Stimulated activated naive B cell treated with anti-CD40 and anti-IgM and Interleukin-4, amounts not matched to agents 10 μg/mL and 1 μg/mL and 100 μg/mL, for 72 hours (primary cell): ENCODE measurements at places on chromosomes 2 and 18.

- no peak overlapping the region for H3K27ac ChIP-seq
- H3K4me3 ChIP-seq, result no peak overlapping the region
- no peaks in the 10 kb centered on the region for H3K4me1 ChIP-seq
- H3K36me3 ChIP-seq, result no peaks in the 10 kb centered on the region
- H3K27me3 ChIP-seq, result peaks cover 12% of the 10 kb centered on the region
Measured at GRCh38 chr2:129766374-129766993, 213.0 kb upstream of the RAB6C start.

GRCh38 chr2:6111781-6112261 is 419.6 kb downstream of the SOX11 start:
- H3K4me3 ChIP-seq, result no peak overlapping the region
- H3K36me3 ChIP-seq, result no peaks in the 10 kb centered on the region
- DNase-seq, result no peak
- H3K4me1 ChIP-seq, result no peaks in the 10 kb centered on the region
- H3K27ac ChIP-seq, result no peak overlapping the region

- peaks cover 63% of the 10 kb centered on the region for H3K4me1 ChIP-seq
- no peak overlapping the region for H3K27ac ChIP-seq
- no peak for DNase-seq
- H3K36me3 ChIP-seq, result peaks cover 20% of the 10 kb centered on the region
- H3K27me3 ChIP-seq, result no peaks in the 10 kb centered on the region
Measured at GRCh38 chr2:168583710-168584521, 127.8 kb downstream of the CERS6 start.

GRCh38 chr18:36829362-36830157 is 633 bp downstream of the KIAA1328 start:
- peaks cover 19% of the 10 kb centered on the region for H3K4me1 ChIP-seq
- H3K4me3 ChIP-seq, result peak overlapping the region; percentile 92
- no peak for DNase-seq
- peak overlapping the region; percentile 80 for H3K27ac ChIP-seq
- H3K27me3 ChIP-seq, result no peaks in the 10 kb centered on the region

DNA sequence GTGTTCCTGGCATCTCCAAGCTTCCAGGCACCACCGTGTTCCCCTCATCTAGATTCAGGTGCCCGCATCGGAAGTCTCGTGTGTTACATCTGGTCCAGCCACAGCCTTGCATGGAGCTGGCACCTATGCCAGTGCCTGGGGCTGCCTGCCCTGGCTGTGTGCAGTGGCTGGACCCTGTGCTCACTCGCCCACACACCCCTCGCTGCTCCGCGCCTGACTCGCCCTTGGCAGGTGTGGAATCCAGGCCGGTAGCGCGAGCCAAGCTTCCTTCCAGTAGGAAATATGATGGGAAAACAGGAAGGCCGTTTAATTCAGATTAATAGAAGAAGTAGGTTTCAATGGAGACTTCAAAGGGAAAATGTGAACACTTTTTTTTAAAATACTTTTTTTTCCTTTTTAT is 78.0 kb downstream of the PTPN4 start:
- H3K27me3 ChIP-seq, result no peaks in the 10 kb centered on the region
- no peak overlapping the region for H3K4me3 ChIP-seq
- H3K27ac ChIP-seq, result no peak overlapping the region
- no peak for DNase-seq

DNA sequence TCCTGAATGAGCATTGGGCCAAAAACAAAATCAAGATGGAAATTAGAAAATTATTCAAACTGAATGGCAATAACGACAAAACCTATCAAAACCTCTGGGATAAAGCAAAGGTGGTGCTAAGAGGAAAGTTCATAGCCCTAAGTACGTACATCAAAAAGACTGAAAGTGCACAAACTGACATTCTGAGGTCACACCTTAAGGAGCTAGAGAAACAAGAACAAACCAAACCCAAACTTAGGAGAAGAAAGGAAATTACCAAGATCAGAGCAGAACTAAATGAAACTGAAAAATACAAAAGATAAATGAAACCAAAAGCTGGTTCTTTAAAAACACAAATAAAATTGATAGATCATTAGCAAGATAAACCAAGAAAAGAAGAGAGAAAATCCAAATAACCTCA is 1543.5 kb upstream of the ACVR2A start:
- H3K36me3 ChIP-seq, result no peaks in the 10 kb centered on the region
- no peak overlapping the region for H3K4me3 ChIP-seq
- no peaks in the 10 kb centered on the region for H3K27me3 ChIP-seq
- no peak for DNase-seq
- H3K4me1 ChIP-seq, result no peaks in the 10 kb centered on the region
- no peak overlapping the region for H3K27ac ChIP-seq

GRCh38 chr2:53755121-53755520 is 12.5 kb upstream of the CHAC2 start:
- peaks cover 17% of the 10 kb centered on the region for H3K4me1 ChIP-seq
- H3K27ac ChIP-seq, result no peak overlapping the region
- peaks cover 34% of the 10 kb centered on the region for H3K36me3 ChIP-seq
- no peak for DNase-seq
- H3K4me3 ChIP-seq, result no peak overlapping the region
- H3K27me3 ChIP-seq, result no peaks in the 10 kb centered on the region

- DNase-seq, result no peak
- H3K4me3 ChIP-seq, result no peak overlapping the region
- H3K36me3 ChIP-seq, result no peaks in the 10 kb centered on the region
- H3K4me1 ChIP-seq, result no peaks in the 10 kb centered on the region
Measured at GRCh38 chr2:103809941-103810441, 1043.9 kb upstream of the POU3F3 start.

DNA sequence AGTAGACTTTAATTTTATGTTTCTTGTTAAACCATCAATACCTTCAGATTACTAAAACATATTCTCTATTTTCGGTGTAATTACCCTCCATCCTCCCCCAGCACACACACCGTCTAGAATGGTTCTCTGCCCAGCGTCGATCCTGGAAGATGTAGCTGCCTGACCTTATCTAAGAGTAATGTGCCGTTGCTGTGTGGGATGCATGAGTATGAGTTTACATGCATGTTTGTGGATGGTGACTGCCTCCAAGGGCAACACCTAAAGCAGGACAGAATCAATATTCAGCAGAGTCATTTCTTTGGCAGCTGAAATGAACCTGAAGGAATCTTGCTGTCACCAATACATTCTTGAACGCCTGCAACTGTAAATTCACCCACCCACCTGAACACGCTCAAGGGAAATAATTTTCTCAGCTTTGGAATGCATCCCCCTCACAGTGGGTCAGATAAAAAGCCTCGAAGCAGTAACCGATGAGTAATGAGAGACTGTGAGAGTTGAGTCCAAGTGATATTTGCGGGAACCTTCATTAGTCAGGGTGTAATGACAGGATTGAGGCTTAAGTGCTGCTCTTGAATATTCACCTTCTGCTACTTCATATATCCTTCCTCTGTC is 155.8 kb upstream of the RND3 start:
- DNase-seq, result no peak
- H3K4me1 ChIP-seq, result no peaks in the 10 kb centered on the region
- no peak overlapping the region for H3K27ac ChIP-seq

- H3K27ac ChIP-seq, result no peak overlapping the region
- H3K27me3 ChIP-seq, result peaks cover 26% of the 10 kb centered on the region
- H3K36me3 ChIP-seq, result no peaks in the 10 kb centered on the region
- no peak overlapping the region for H3K4me3 ChIP-seq
Measured at GRCh38 chr2:234790380-234790779, 161.4 kb upstream of the SH3BP4 start.

DNA sequence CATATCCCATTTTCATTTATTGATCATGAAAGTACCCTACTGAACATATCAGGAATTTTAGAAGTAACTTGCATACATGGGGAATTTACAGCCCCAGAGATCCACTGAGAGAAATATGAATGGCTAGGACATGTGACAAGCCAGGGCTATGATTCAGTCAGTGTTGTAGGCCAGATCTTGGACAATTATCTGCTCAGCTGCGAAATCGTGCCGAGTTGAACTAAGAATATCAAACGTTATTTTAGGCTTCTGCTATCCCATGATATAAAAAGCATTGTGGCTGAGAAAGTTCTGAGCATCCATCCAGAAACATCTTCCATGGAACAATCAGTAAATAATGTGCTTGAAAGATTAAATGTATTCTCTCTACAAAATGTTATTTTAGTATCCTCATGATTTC is 85.7 kb upstream of the UNC80 start:
- no peaks in the 10 kb centered on the region for H3K27me3 ChIP-seq
- no peak overlapping the region for H3K27ac ChIP-seq
- H3K4me1 ChIP-seq, result no peaks in the 10 kb centered on the region
- no peaks in the 10 kb centered on the region for H3K36me3 ChIP-seq

DNA sequence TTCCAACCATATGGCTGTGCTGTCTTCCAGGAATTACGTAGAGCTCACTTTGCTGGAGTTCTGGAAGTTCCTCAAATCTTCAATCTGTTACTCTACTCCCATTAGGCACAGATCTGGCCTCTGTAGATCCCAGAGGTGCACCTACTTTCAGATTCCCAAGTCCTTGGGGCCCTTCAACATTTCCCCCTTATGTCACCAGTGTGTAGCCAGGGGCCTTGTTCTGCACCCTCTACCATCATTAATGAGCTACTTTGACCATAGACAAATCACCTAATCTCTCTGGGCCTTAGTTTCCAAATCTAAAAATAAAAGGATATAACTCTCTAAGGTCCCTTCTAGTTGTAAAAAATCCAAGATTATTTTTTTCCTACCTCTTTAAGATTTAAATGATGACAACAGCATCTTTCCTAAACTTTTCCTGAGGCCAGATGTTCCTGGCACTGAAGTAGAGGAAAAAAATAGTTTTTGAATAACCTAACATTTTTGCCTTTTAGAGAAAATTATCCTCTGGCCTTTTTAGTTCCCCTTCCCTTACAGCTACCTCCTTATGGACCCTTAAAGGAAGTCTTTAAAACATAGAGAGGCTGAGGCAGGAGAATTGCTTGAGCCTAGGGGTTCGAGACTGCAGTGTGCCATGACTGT is 31.0 kb upstream of the WIPF1 start:
- H3K36me3 ChIP-seq, result peaks cover 73% of the 10 kb centered on the region
- H3K4me1 ChIP-seq, result peaks cover 61% of the 10 kb centered on the region
- no peaks in the 10 kb centered on the region for H3K27me3 ChIP-seq

GRCh38 chr2:63596401-63596883 is 7.7 kb downstream of the MDH1 start:
- H3K36me3 ChIP-seq, result peaks cover 28% of the 10 kb centered on the region
- H3K27me3 ChIP-seq, result no peaks in the 10 kb centered on the region
- H3K4me1 ChIP-seq, result peaks cover 6% of the 10 kb centered on the region
- no peak overlapping the region for H3K4me3 ChIP-seq
- no peak overlapping the region for H3K27ac ChIP-seq

GRCh38 chr2:118773826-118774225 is 73.6 kb downstream of the EN1 start:
- H3K27me3 ChIP-seq, result peaks cover 50% of the 10 kb centered on the region
- no peak overlapping the region for H3K4me3 ChIP-seq
- no peaks in the 10 kb centered on the region for H3K4me1 ChIP-seq
- H3K36me3 ChIP-seq, result no peaks in the 10 kb centered on the region
- no peak for DNase-seq
- H3K27ac ChIP-seq, result no peak overlapping the region

DNA sequence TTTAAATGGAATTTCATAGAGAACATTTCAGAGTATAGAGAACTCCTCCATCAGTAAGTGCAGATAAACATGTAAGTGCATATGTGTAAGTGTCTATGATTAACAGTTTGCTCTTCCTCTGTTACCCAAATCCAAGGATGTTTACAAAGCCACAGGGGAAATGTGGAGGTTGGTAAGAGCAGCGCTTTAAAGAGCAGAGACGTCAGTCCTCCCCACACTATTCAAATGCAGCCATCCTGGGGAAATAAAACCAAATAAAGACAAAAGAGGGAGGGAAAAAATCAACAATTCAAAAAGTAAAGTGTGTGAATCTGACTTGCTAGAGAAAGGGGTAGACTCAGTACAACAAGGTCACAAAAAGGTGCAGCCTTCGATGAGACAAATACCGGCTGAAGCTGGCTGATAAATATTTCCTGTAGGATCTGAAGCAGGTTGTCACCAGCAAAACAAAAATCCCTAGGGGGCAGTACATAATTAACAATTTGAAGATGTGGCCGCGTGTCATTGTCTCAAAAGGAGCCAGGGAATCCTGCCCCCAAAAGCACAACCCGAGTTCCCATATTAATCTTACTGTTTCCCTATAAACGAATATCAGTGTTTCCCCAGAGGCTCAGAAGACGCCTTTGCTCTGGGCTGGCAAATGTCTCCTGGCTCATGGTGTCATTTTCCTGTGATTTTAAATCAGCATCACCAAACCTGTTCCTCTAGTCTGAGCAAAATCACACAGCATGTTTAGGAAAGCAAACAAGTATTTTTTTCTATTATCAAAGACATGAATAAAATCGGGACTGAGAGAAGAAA is 216.5 kb downstream of the CDCA7 start:
- DNase-seq, result no peak
- peaks cover 4% of the 10 kb centered on the region for H3K27me3 ChIP-seq

DNA sequence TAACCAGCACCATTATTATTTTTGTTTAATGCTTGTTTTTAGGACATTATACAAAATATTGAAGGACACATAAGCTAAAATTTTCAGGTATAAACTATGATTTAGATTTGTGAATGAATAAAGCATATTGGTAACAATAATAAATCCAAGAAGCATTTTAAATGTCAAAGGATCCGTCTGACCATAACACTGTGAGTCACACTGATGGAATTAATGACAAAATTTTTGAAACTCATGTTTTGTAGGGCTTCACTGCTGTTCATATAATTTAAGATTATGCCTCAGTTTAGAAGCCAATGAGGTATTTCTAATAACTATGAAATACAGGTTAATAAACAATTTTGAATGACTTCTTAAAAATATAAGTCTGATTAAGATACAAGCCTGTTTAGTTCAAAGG is 124.6 kb downstream of the TMEFF2 start:
- no peak overlapping the region for H3K27ac ChIP-seq
- no peak for DNase-seq
- H3K4me1 ChIP-seq, result no peaks in the 10 kb centered on the region
- no peak overlapping the region for H3K4me3 ChIP-seq

DNA sequence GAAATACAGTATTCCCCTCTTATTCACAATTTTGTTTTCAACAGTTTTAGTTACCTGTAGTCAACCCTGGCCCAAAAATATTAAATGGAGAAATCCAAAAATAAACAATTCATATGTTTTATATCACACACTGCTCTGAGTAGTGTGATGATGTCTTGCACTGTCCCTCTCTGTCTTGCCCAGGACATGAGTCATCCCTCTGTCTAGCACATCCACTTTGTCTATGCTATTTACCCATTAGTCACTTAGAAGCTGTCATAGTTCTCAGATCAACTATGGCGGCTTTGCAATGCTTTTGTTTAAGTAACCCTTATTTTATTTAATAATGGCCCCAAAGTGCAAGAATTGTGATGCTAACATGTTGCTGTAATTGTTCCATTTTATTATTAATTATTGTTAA is 380.6 kb upstream of the REG3G start:
- no peak for DNase-seq
- H3K36me3 ChIP-seq, result no peaks in the 10 kb centered on the region
- H3K27me3 ChIP-seq, result no peaks in the 10 kb centered on the region
- no peak overlapping the region for H3K4me3 ChIP-seq
- H3K4me1 ChIP-seq, result no peaks in the 10 kb centered on the region
